ENCODE measurements at places on chromosomes 16 and 17. TPM values are rescaled to one million over a fixed set of nuclear protein-coding genes. Genes with fewer than 3 reads are reported as not detected.

SEZ6 gene
- not detected for total RNA-seq

TLCD1 gene
- total RNA-seq: 7.1 TPM

RTN4RL1 gene
- 7.9 TPM for total RNA-seq

DNA sequence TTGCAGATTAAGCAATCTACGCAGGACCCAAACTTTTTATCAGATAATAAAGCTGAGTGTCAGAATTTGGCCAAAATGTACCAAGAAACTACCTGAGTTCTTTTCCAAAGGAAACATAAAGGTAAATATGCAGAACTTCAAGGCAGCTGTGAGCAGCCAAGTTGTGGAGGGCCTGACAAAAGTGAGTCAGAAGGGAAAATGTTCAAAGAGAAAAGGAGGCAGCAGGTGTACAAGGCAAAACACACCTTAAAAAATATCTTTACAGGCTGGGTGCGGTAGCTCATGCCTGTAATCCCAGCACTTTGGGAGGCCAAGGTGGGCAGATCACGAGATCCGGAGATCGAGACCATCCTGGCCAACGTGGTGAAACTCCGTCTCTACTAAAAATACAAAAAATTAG lies 7.0 kb upstream of the KANSL1 start:
- no peak for DNase-seq
- no peaks in the 10 kb centered on the region for H3K27me3 ChIP-seq
- no peak overlapping the region for H3K27ac ChIP-seq

GRCh38 chr17:31558748-31559583 lies 167.5 kb downstream of the RAB11FIP4 start:
- peaks cover 24% of the 10 kb centered on the region for H3K4me1 ChIP-seq
- peak overlapping the region; percentile 83 for H3K4me3 ChIP-seq
- H3K36me3 ChIP-seq: no peaks in the 10 kb centered on the region
- peak overlapping the region; percentile 88 for H3K27ac ChIP-seq

LCMT1 gene
- 31.0 TPM for total RNA-seq

LRRC3C gene
- not detected for total RNA-seq

GRCh38 chr17:5126719-5127488 lies 11.1 kb downstream of the USP6 start:
- no peaks in the 10 kb centered on the region for H3K4me1 ChIP-seq
- H3K27me3 ChIP-seq: no peaks in the 10 kb centered on the region
- no peak overlapping the region for H3K4me3 ChIP-seq
- H3K27ac ChIP-seq: no peak overlapping the region

DNA sequence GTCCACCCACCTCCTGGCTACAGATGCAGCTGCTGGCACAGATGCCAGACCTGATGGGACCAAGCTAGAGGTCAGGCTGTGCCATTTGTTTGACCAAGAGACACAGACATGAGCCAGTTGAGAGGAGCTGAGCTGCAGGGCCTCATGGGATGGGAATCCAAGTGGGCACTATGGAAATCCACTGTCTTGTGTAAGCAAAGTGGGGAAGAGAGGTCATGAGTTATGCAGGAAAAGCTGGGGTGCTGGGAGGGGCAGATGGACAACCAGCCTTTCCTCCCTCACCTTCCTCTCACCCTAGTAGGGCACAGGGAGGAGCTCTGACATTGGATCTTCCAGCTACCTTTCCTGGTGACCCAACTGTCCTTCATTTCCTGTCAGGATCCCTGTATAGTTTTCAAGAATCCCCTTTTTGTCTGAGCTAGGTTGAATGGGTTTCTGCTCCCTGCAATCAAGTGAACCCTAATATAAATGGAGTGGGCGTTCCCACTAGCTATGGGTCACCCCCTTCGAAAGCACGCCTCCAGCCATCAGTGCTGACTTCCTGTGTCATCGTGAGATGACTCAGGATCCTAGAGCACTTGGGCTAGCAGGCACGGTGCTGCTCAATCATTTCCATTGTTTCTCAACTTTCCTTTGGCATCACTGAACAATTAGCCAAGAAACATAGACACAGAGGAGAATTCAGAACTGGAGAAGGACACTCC lies 13.6 kb downstream of the ATPAF2 start:
- H3K4me1 ChIP-seq: peaks cover 14% of the 10 kb centered on the region
- H3K27ac ChIP-seq: peak overlapping the region; percentile 11
- peak; percentile 68 for DNase-seq

NPIPB9 gene
- total RNA-seq: not detected

GRCh38 chr17:7929158-7930023 lies at the start of gene KCNAB3:
Gene KCNAB3 (minus strand): TSS chr17:7929856. CDS start chr17:7929435, 421 bp downstream.
- no peaks in the 10 kb centered on the region for H3K27me3 ChIP-seq
- no peak within 1 kb of the TSS for H3K27ac ChIP-seq
- peak within 1 kb of the TSS; percentile 98 for H3K4me3 ChIP-seq
- H3K4me1 ChIP-seq: peaks cover 19% of the 10 kb centered on the region

GRCh38 chr16:27314986-27315332 lies 1.2 kb downstream of the IL4R start:
- peak overlapping the region; percentile 93 for H3K4me3 ChIP-seq
- no peaks in the 10 kb centered on the region for H3K27me3 ChIP-seq
- H3K36me3 ChIP-seq: no peaks in the 10 kb centered on the region

DNA sequence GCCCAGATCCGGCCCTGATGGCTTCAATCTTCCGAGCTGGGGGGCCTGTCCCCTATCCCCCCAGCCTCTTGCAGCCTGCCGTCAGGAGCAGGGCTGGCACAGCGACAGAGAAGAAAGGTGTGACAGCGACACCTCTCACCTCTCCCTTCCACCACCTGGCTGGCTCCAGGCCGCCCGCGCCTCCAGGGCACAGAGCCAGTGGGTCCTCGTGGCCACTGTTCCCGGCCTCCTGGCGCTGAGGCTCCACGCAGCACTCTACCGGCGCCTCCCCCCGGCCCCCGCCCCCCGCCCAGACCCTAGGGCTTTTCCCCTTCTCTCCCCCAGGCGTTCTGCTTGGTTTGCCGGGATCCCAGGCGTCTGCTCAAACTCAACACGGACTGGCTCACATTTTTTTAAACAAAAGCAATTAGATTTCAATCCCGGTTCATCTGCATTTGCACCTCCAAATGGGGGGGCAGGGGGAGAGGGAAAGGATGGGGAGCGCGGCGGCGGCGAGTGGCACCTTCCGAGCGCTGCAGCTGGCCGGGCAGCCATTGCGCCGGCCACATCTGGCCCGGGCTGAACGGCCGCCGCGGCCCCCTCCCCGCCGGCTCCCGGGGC lies 12.8 kb upstream of the CBX8 start:
- DNase-seq: no peak
- H3K4me1 ChIP-seq: peaks cover 27% of the 10 kb centered on the region
- no peak overlapping the region for H3K4me3 ChIP-seq
- H3K27ac ChIP-seq: no peak overlapping the region
- peaks cover 70% of the 10 kb centered on the region for H3K27me3 ChIP-seq
- H3K36me3 ChIP-seq: no peaks in the 10 kb centered on the region

GRCh38 chr17:42456223-42457106 lies 2.2 kb upstream of the ATP6V0A1 start:
- DNase-seq: no peak
- no peak overlapping the region for H3K27ac ChIP-seq
- H3K4me1 ChIP-seq: no peaks in the 10 kb centered on the region
- H3K4me3 ChIP-seq: no peak overlapping the region

- no peak overlapping the region for H3K27ac ChIP-seq
- no peaks in the 10 kb centered on the region for H3K4me1 ChIP-seq
- no peaks in the 10 kb centered on the region for H3K36me3 ChIP-seq
- DNase-seq: peak; percentile 1
Measured at GRCh38 chr16:83100679-83101078, 473.9 kb downstream of the CDH13 start.

DNA sequence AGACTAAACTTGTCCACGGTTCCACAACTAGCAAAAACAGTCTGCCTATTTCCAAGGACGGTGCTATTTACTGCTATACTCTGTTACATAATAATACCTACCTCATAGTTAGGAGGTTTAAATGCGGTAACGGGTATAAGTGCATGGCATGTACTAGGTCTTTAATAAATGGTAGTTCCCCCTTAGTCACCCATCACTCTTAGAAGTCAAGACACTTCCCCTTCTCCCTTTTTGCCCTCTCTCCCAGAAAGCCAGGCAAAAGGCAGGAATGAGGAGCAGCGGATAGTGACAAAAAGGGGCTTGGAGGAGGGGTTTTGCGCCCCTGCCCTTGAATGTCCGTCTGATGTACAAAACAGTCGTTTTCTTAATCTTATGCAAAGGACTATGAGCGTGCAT lies 1.1 kb upstream of the LSM12 start:
- H3K36me3 ChIP-seq: peaks cover 17% of the 10 kb centered on the region
- H3K4me3 ChIP-seq: no peak overlapping the region
- H3K27ac ChIP-seq: no peak overlapping the region
- H3K4me1 ChIP-seq: peaks cover 40% of the 10 kb centered on the region
- no peaks in the 10 kb centered on the region for H3K27me3 ChIP-seq
- no peak for DNase-seq

SMIM5 gene
- 2.3 TPM for total RNA-seq

- H3K36me3 ChIP-seq: no peaks in the 10 kb centered on the region
- no peak for DNase-seq
- no peak overlapping the region for H3K4me3 ChIP-seq
Measured at GRCh38 chr16:20243731-20244281, 83.5 kb downstream of the GP2 start.

KRTAP2-3 gene
- 10.8 TPM for total RNA-seq

SPATA2L gene
- 21.5 TPM for total RNA-seq

DNA sequence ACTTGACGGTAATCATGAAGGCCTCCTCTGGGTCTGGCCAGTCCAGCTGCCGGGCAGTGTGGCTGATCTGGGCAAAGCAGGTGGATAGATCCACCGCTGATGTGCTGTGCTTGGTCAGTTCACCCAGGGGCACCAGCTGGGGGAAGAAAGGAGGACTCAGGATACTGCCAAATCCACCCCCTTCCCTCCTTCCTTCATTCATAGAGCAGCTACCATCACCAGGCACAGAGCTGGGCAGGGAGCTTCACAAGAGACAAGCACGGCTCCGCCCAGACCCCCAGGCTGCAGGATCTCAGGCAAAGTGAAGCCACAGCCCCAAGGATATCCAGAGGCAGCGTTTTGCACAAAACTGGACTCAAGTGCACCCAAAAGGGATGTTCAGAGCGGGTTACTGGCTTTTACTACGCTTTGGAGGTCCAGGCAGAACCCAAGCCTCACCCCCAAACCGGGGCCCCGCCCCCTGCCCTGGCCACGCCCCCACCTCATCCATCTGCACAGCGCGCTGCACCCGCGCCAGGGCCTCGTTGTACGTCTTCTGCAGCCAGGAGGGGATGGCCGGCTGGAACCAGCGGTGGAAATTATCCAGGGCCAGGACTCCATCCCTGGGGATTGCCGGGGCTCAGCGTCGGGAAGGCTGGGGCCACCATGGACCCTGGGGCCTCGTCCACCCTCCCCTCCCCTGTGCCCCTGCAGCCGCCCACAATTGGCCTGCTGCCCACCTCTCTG lies 9.1 kb downstream of the UNC13D start:
- H3K4me1 ChIP-seq: peaks cover 9% of the 10 kb centered on the region
- no peak overlapping the region for H3K4me3 ChIP-seq
- no peak for DNase-seq
- no peak overlapping the region for H3K27ac ChIP-seq
- no peaks in the 10 kb centered on the region for H3K27me3 ChIP-seq
- H3K36me3 ChIP-seq: peaks cover 2% of the 10 kb centered on the region

DNA sequence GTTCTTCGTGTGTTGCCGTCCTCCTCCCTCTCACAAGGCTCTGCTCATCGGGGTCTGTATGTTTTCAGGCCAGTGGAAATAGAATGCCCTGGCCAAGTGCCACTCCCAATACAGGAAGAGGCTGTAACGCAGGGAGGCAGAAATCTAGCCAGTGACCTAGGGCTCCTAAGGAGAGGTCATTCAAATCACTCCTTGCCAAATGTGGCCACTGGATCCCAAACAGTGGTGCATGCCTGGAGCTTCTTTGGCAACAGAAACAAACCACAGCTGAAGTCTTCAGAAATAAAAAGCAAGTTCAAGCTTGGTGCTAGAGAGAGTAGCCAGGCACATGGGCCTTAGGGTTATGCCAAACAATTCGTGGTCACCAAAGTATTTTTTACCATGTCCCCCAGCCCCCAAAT lies 66.1 kb downstream of the SMG6 start:
- no peaks in the 10 kb centered on the region for H3K36me3 ChIP-seq
- DNase-seq: no peak
- H3K4me3 ChIP-seq: no peak overlapping the region
- no peak overlapping the region for H3K27ac ChIP-seq

DNA sequence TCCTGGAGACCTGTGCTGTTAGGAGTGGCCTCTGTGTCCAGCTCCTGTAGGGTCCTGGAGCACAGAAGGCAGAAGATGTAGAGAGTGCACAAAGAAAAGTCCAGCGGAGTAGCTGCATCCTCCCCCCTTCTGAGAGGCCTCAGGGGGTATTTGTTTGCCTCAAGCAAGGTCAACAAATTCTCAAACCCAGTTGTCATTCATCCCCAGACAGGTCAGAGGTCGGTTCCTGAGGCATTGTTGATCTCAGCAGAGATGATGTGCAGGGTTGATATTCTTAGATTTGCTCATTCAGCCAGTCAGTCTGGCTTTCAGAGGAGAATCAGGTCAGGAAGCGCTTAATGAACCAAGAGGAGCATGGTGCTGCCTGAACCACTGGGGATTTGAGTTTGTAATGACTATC lies 8.3 kb upstream of the RBFOX1 start:
- H3K4me1 ChIP-seq: no peaks in the 10 kb centered on the region
- no peak overlapping the region for H3K27ac ChIP-seq
- no peaks in the 10 kb centered on the region for H3K36me3 ChIP-seq
- no peaks in the 10 kb centered on the region for H3K27me3 ChIP-seq

DNA sequence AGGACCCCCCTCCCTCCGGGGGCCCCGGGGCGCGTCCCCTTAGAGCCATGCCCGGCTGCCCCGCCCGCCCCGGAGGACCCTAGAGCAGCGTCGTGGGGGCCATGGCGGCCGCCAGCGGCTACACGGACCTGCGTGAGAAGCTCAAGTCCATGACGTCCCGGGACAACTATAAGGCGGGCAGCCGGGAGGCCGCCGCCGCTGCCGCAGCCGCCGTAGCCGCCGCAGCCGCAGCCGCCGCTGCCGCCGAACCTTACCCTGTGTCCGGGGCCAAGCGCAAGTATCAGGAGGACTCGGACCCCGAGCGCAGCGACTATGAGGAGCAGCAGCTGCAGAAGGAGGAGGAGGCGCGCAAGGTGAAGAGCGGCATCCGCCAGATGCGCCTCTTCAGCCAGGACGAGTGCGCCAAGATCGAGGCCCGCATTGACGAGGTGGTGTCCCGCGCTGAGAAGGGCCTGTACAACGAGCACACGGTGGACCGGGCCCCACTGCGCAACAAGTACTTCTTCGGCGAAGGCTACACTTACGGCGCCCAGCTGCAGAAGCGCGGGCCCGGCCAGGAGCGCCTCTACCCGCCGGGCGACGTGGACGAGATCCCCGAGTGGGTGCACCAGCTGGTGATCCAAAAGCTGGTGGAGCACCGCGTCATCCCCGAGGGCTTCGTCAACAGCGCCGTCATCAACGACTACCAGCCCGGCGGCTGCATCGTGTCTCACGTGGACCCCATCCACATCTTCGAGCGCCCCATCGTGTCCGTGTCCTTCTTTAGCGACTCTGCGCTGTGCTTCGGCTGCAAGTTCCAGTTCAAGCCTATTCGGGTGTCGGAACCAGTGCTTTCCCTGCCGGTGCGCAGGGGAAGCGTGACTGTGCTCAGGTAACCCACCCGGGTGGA lies 759 bp downstream of the ALKBH5 start:
- H3K27me3 ChIP-seq: no peaks in the 10 kb centered on the region
- DNase-seq: peak; percentile 20
- peaks cover 9% of the 10 kb centered on the region for H3K36me3 ChIP-seq
- peaks cover 46% of the 10 kb centered on the region for H3K4me1 ChIP-seq
- H3K4me3 ChIP-seq: peak overlapping the region; percentile 95

HIC1 gene
- 2.0 TPM for total RNA-seq

GRCh38 chr16:64151990-64152767 lies 969.7 kb downstream of the CDH11 start:
- DNase-seq: no peak
- H3K4me3 ChIP-seq: no peak overlapping the region
- H3K27me3 ChIP-seq: no peaks in the 10 kb centered on the region
